D341Med (cell line): ENCODE measurements at places on chromosomes 6 and 20.

DNA sequence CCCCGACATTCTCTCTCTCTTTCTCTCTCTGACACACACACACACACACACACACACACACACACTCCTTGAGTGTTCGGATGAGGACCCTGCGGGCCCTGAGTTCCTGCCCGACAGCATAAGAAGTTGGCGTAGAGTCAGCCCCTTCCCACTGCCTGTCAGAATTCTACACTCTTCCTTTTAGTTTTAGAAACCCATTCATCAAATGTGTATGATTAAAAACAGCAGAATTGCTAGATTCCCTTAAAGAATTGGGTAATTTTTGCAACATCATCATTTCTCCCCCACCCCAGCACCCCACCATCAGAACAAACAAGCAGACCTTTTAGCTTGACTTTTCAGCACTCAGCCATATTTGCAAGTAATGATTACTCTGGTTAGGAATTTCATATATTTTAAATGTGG lies 322.8 kb downstream of the FARS2 start:
- DNase-seq: no peak

DNA sequence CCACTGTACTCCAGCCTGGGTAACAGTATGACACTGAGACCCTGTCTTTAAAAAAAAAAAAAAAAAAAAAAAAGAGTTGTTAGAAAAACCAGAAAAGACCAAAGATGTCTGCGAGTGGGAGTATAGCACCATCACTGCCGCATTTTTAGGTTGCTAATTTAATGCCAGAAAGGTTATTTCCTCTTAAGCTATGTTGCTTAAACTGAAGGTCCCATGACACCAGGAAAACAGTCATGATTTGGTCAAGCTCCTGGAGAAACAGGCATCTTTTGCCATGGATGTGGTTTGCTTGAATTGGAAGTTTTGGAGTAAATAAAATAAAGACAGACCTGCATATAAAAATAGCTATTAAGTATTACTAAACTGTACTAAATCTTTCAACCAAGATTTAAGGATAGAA lies 68.3 kb upstream of the TNFRSF21 start:
- DNase-seq: no peak

- no peak for DNase-seq
Observed at GRCh38 chr6:163913045-163913444, 498.5 kb downstream of the QKI start.

GRCh38 chr20:30487947-30488926 lies 769.2 kb upstream of the DEFB115 start:
- DNase-seq: peak; percentile 8

DNA sequence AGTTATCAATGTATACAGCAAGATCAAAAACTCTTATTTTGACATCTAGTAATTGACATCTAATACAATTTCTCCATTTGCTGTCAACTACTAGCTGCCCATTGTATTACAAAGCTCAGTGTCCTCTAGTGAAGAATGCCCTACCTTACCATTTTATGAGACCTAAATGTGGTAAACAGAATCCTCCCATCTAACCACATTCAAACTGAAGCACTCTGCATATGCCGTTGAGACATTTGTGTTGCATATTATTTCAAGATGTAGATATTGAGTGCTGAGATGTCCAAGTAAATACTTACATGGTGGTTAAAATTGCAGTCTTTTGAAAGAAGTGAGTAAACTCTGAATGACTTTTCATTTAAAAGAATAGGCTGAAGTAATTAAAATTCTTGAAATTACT lies 597 bp upstream of the GLYATL3 start:
- DNase-seq: no peak

- DNase-seq: no peak
Observed at GRCh38 chr6:50853939-50854338, 35.3 kb downstream of the TFAP2B start.

DNA sequence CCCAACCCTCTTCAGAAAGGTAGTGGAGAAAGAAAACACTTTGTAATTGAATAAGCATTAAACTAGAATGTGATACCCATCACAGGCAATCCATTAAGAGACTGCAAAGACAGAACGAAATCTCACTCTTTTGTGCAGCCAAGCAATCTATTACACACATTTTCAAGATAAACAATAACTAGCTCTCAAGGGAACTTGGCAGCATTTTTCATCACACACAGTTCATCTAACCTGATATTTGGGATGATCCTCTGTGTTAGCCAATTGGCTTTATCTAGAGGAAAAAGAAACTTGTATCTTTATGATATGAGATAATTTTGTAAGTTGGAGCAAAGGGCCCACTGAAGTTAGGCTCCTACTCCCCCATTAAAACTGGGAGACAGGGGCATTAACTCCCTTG lies 1.5 kb upstream of the GZF1 start:
- DNase-seq: no peak

DNA sequence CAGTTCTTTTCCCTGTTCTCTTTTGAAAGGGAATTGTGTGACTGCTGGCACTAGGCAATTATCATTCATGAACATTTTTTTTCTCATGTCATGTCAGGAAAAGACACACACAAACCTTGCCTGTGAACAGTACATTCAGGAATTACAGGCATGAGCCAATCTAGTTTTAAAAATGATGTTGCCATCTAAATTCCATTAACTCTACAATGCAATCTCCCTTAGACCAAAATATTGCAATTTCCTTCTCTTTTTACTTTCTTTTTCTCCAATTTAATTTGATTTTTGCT lies 127.5 kb upstream of the STMND1 start:
- DNase-seq: no peak

GRCh38 chr20:32896521-32897280 lies 38.0 kb downstream of the EFCAB8 start:
- DNase-seq: no peak

DNA sequence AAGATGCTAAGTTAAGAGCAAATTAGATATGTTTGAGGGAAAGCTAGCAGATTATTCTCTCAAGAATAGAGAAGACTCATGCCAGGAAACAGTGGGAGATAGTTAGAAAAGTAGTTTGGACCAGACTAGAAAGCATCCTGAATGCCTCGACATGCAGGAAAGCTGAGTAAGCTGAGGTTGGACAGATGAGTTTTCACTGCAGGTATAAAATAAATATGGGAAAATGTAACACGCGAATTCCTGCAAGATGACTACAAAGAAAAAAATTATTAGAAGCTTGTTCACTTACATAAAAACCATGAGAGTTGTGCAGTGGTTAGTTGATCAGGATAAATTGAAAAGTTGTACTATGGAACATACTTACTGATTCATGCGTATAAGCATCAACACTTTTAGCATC lies 484.2 kb upstream of the MANEA start:
- no peak for DNase-seq

- no peak for DNase-seq
Observed at GRCh38 chr6:121539439-121539838, 104.0 kb downstream of the GJA1 start.

- no peak for DNase-seq
Observed at GRCh38 chr20:35318502-35319157, 26.4 kb upstream of the FAM83C start.

- peak; percentile 81 for DNase-seq
Observed at GRCh38 chr20:24965065-24965919, 16.2 kb downstream of the CST7 start.

DNA sequence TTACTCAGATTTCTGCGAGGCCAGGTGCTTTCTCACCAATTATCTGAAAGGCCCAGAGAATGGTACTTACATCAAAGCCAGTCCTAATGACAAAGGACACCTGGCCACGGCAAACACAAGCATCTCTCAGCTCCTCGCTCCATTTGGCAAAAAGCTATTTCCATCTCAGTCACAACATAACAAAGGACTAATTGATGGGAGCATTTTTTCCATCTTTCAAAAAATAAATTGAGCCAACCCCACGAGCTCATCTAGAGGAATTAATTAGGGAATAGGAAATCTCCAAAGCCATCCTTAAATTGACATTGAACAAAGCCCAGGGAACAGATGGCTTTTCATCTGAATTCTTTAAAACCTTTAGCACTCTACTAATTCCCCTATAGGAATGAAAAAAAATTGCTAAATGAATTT lies 236.7 kb downstream of the HAO1 start:
- no peak for DNase-seq

DNA sequence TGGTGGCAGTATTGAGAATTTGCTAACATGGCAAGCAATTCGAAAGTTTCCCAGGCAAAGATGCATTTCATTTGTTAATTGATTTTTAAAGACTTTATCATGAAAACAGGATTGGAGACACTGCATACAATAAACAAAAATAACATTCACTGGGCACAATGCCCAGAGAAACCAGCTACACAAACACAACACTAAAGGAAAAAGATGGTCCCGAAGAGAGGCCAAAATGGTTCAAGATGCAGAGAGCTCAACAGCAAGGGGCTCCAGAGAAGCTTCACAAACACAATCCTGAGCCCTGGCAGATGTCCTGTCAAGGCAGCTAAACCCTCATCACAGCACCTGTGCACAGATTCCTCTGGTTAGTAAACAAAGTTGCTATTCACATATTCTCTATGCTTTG lies 79.3 kb downstream of the INSM1 start:
- no peak for DNase-seq

- no peak for DNase-seq
Observed at GRCh38 chr6:159739341-159739740, 12.0 kb downstream of the WTAP start.

DNA sequence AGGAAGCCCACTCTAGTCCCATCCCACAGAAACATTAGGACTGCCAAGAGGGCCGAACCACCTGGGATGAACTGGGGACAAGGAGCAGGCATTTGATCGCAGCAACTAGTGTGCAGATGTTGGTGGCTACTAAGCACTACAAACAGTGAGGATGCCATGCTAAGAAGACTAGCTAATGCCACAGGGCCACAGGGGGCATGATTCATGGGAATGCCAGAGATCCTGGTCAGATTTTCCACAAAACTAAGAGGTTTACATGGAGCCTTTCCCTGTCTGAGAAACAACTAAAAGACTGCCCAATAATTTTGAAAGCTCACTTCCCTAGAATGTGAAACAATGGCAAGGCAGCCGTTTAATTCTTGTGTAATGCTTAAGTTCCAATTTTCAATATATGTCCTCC lies 375.9 kb upstream of the PTCHD4 start:
- no peak for DNase-seq

GRCh38 chr6:56807989-56808337 lies 146.9 kb upstream of the BEND6 start:
- DNase-seq: no peak

GRCh38 chr6:118791499-118791898 lies 102.5 kb upstream of the ASF1A start:
- no peak for DNase-seq

DNA sequence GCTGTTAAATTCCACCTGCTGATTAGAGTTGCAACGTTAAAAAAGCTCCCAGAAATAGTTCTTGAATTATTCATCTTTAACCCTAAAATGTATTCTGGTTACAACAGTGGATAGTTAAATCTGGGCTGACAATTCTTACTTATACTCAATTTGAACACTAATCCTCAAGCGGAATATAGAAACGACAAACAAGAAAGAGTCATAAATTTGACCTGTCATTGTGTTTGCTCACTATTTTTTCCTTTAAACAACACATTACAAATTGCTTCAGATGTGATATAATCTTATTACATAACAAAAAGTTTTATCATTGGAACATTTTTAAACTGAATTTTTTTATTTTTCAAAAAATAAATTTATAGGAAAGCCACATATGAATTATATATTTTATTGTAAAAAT lies 104.5 kb upstream of the RNF217 start:
- no peak for DNase-seq

- DNase-seq: no peak
Observed at GRCh38 chr6:43820486-43820885, 50.5 kb downstream of the VEGFA start.
